ENCODE measurements at places on chromosomes 12 and 14.
A peak's percentile ranks its signal among the peaks of the same experiment; 100 is the strongest.

- DNase-seq = peak; percentile 77
Observed at GRCh38 chr14:94036313-94037167, 10.4 kb downstream of the OTUB2 start.

- DNase-seq = no peak
Observed at GRCh38 chr14:75280831-75281653, 2.4 kb downstream of the FOS start.

GRCh38 chr14:60092526-60092920, 800 bp downstream of the PCNX4 start:
- no peak for DNase-seq

DNA sequence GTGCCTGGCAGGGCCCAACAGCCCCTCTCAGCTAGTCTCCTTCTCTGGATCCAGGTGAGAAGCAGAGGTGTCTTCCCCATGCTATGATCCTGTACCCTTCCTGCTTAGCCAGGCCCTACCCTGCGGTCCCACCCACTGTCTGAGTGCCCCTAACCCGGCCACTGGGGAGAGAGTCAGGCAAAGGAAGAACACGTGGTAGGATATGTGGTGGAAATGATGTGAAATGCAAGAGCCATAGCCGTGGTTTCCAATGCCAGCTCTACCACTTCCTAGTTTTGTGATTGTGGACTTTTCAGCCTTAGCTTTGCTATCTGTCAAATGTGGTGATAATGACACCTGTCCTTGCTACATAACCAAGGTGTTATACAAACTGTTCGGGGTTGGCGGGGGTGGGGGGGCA, 15.8 kb downstream of the KRT2 start:
- DNase-seq = no peak

DNA sequence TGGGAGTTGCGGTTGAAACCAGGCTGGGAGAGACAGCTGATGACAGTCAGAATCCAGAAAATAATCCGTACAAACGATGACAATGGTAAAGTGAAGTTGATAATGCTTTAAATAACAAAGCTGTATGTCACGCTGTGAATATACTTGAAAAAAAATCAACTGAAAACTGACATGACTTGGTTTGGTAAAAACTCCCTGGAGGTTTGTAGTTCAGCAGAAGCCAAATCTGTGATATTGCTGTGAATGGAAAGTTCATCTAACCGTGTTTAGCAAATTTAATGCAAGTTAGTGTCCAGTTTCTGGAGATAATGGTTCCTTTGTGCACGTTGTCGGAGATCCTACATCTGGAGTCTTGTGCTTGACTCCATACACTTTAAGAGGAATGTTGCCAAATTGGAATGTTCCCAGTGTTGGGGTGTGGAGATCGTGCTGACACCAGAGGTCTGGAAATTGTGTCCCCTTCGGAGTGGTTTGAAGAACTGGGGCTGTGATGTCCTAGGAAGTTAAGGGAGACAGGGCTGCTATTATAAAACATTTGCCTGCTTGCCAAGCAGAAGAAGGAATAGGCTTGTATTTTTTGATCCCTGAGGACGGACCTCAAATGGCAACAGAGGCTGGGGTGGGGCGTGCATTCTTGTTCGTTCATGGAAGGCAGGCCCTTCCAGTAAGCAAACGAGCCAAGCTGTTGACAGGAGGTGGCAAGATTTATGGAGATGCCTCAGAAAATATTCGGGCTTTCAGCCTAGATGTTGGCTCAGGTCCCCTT, 30.6 kb downstream of the PPFIBP1 start:
- no peak for DNase-seq
